ENCODE measurements at places on chromosomes 12 and 14.
A peak's percentile ranks its signal among the peaks of the same experiment; 100 is the strongest.

- DNase-seq, result no peak
Measured at GRCh38 chr12:118068445-118068844, 7.5 kb upstream of the WSB2 start.

- DNase-seq, result no peak
Measured at GRCh38 chr12:97112136-97112535, 205.1 kb downstream of the NEDD1 start.

GRCh38 chr14:77710364-77710763, 2.5 kb downstream of the SLIRP start:
- DNase-seq, result no peak

- DNase-seq, result peak; percentile 82
Measured at GRCh38 chr12:6167327-6168280, 32.6 kb upstream of the CD9 start.

DNA sequence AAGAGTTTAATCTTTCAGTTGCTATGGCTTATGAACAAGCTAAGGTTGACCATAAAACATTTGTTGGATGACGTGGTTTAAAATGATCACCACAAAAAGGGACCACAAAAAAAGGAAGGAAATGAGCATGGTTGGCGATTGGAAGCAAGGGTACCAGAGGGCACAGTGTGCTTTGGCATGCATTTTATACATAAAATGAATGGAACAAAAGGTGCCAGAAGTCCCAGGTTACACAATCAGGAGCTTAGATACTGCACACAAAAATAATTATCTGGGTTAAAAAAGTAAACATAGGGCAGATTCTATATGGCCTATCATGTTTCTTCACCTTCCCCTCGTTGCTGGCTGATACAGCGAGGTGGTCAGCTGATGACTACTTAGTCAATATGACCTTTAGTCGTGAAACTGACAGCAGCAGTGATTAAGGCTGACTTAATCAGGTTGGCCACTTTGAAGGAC, 50.7 kb downstream of the ZC3H14 start:
- DNase-seq, result peak; percentile 50

DNA sequence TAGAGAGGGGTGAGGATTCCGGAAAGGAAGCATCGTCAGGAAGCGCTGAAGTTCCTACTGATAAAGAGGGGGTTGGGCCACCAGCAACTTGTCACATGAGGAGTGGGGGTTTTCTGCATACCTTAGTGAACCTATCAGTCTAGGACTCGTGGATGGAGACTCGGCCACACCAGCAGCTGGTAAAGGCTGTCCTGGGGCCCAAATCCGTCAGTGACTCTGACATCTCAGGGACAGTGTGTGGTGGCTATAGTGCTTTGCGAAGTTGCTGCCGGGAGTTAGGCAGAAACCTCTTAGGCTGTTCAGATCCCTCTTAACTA, 16.4 kb downstream of the RNASE2 start:
- no peak for DNase-seq

- DNase-seq, result no peak
Measured at GRCh38 chr14:19895282-19895681, 20.3 kb downstream of the OR4K2 start.

DNA sequence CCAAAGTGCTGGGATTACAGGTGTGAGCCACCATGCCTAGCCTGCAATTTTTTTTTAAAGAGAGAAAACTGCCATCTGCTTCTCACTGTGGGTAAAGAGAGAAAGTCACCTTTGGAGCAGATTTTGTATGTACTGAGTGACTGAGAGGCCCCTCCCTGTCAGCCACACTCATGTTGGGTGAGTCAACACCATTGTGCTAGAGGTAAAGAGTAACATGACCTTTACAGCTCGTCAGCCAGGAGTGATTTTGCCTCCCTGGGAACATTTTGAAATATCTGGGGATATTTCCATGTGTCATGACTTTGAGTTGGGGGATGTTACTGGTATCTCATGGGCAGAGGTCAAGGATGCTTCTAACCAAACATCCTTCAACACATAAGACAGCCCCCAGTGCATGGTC, 115.2 kb downstream of the KSR2 start:
- no peak for DNase-seq

DNA sequence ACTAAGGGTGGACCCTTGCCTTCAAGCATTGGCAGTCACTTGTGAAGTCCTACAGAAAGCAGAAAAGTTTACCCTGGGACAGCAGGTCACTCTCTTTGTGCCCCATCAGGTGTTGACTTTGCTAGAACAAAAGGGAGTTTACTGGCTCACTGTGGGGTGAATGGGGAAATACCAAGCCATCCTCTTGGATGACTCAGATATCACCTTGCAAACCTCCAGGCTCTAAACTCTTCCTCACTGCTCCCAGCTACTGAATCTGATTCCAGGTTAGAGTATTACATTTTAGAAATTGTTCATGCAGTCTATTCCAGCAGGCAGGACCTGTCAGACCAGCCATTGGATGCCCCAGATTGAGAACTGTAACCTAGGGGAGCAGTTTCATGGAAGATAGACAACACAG, 7.3 kb upstream of the EDDM3B start:
- no peak for DNase-seq

DNA sequence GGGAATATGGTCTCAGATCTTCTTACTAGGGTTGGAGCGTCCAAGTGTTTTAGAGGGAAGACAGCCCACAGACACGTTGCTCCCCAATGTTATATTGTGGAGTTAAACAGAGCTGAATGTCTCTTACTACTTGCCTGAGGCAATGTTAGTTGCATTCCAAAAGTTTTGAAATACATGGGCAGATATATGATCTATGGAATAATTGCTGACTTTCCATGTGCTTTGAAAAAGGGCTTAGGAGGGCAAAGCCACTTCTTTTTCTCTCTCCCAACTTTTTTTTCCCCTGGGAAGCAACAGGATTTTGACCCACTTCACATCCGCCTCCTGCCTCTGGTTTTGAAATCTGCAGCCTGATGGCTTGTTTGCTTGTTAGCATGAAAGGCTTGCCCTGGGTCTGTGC, 33.7 kb upstream of the PAX9 start:
- DNase-seq, result no peak

DNA sequence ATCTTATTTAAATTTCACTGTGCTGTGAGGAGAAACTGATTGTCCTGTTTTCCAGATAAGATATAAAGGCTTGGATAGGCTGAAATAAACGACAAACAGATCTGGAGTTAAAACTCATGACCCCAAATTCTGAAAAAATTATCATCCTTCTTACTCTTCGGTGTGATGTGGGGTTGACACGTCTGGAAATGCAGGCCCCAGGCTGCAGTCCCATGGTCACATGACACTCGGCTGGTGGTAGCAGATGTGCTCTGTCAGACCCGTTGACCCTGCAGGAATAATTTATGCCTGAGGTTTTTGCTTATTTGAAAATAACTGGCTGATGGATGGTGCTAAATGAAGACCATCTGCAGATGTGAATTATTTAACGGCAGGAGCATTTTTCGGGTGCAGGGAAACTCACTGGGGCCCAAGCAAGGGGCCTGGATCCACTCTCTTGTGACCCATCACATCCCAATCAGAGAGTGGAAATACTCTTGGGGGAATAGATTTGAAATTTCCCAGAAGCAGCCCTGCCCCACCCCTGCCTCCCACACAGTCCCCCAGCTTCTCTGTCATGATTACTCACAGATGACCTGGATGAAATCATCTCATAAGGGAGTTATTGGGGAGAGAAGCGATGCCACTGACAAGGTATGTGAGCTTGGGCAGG, 47.7 kb upstream of the CMKLR1 start:
- DNase-seq, result no peak

- DNase-seq, result no peak
Measured at GRCh38 chr14:32259368-32260013, 56.4 kb upstream of the RNU6-8 start.

DNA sequence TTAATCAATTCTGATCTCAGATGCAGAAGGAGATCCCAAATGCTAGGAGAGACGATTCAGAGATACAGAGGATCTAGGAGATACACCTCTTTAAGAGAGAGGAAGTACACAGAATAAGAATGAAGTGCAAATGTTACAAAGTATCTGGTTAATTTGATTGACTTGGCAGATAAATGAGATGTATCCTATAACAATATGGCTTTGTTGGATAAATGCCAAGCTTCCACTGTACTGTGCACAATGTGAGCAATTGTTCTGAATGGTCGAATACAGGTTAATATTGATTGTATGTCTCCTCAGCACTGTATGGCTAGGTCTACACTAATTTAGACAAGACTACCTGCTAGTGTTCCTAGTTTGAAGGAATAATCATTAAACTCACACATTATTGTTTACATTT, 119.6 kb upstream of the PTPRB start:
- DNase-seq, result no peak

DNA sequence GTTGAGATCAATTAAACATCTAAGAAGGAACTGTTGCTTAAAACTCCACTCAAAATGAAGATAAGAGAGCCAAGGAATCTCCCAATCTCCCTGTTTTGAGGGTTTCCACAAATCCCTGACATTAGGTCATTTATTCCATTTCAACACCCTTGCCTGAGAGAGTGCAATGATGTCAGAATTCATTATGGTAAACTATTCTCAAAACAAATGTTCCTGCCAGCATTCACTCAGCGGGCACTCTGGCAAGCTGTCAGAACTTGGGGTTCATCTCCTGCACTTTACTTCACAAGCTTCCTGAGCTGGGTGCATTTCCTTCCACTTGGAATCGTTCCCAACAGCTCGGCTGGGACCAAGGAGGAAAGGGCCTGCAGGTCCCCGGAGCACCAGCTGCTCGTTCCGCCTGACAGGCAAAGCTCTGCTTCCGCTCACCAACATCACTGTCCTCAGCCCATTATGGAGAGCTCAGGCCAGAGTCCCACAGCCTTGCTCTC, 117.8 kb downstream of the TTC7B start:
- no peak for DNase-seq

DNA sequence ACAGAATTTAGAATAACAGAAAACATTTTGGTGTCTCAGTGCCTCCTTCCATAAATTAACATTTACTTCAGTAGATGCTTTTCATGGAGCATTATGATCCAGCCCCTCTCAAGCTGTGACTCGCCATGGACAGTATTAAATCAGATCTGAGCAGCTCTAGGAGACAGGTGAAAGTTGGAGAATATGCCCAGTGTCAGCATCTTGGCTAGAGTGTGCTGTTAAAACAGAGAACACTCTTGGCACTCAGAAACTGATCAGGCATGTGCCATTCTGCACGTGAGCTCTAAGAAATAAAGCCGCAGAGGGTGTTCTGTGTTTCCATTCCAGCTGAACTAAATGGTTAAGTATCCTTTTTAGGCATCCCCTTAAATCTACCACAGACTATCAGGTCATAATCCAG, 68.0 kb downstream of the DIP2B start:
- no peak for DNase-seq

DNA sequence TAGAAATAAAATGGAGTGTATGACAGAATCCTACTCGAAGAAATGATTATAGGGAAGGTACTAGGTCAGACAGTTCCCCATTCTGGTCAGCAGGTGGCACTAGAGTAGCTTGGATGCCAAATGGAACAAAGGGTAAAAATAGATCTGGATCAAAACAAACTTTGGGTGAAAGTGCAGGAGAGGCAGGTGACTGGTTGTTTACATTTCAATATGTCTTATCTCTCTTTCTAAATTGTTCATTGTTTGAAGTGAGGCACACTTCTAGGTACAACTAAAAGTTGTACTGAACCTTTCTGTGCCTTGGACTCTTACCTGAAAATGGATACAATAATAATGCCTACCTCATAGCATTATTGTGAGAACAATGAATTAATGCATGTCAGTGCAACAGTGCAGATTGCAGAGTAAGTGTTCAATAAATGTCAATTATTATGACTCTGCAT, 62.0 kb upstream of the OSBPL8 start:
- peak; percentile 25 for DNase-seq

- DNase-seq, result no peak
Measured at GRCh38 chr14:77276295-77276935, 5.4 kb upstream of the NGB start.

DNA sequence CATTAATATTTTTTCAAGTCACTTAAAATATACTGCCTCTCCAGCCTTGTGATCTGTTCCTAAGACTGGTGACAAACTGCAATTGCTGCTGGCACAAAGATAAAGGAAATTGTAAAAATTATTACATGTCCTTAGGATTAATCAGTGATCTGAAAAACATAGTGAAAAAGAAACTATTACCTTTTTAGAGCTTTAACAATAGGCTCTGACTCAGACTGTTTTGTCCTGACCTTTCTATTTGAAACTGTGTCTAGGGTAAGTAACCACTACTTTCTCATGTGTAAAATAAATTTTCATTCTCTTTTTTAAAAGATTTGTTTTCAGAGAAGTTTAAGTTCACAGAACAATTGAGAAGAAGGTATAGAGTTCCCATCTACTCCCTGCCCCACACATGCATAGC, 80.4 kb upstream of the CLEC14A start:
- no peak for DNase-seq

GRCh38 chr12:93178154-93178878, 199.4 kb upstream of the NUDT4 start:
- DNase-seq, result no peak

DNA sequence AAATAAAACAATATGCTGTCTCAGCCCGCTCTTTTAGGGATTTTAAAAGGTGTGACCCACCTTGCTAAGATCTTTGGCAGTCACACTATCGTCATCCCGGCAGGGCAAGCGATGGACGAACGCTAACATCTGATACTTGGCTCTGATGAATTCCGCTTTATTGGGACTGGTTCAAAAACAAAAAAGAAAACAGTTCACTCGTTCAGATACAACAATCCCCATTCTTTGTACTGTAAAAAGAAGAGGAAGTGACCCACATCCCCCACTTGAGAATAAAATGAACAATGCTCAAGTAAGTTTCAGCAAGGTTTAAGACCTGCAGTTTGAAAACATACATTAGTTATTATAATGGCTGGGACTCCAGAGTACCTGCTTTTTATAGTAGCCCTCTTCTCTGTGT, 7.3 kb downstream of the GIT2 start:
- no peak for DNase-seq

DNA sequence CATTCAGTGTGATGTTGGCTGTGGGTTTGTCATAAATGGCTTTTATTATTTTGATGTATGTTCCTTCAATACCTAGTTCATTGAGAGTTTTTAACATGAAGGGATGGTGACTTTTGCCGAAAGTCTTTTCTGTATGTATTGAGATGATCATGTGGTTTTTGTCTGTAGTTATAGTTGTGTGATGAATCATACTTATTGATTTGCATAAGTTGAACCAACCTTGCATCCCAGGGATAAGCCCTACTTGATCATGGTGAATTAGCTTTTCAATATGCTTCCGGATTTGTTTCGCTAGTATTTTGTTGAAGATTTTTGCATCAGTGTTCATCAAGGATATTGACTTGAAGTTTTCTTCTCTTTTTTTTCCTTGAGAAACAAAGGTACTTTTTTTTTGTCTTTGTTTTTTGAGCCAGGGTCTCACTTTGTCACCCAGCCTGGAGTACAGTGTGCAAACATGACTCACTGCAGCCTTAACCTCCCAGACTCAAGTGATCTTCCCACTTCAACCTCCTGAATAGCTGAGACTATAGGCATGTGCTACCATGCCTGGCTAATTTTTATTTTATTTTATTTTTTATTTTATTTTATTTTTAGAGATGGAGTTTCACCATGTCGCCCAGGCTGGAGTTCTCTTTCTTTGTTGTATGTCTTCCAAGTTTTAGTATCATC, 121.3 kb downstream of the FUT8 start:
- DNase-seq, result no peak
